Activated CD8-positive, alpha-beta memory T cell treated with anti-CD3 and anti-CD28 coated beads for 48 hours (primary cell): ENCODE measurements at places on chromosomes 11 and 22.

DNA sequence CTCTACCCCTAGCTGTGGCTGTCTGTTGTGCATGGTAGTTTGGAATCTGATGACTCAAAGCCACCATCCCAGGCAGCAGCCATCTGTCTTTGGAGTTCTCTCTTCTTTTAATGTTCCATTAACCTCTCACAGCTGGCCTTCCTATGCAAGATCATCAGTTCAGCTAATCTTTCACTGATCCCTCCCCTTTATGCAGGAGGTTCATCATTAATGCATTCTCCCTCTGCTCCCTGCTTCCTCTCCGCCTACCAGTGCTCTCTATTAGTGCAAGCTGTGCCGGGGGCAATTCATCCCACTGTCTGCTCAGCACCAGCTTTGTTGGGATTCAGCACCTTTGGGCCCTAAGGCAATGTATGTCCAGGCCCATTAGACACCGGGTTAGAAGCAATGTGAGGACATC is 413.0 kb upstream of the LRRC4C start:
- DNase-seq = no peak

GRCh38 chr11:85867751-85868150 is 12.6 kb downstream of the CCDC83 start:
- no peak for DNase-seq

GRCh38 chr11:40054631-40055030 is 1404.8 kb downstream of the LRRC4C start:
- no peak for DNase-seq

- no peak for DNase-seq
Measured at GRCh38 chr22:38608992-38609750, 39.2 kb upstream of the DMC1 start.

- DNase-seq = no peak
Measured at GRCh38 chr11:23974051-23974450, 522.8 kb upstream of the LUZP2 start.

DNA sequence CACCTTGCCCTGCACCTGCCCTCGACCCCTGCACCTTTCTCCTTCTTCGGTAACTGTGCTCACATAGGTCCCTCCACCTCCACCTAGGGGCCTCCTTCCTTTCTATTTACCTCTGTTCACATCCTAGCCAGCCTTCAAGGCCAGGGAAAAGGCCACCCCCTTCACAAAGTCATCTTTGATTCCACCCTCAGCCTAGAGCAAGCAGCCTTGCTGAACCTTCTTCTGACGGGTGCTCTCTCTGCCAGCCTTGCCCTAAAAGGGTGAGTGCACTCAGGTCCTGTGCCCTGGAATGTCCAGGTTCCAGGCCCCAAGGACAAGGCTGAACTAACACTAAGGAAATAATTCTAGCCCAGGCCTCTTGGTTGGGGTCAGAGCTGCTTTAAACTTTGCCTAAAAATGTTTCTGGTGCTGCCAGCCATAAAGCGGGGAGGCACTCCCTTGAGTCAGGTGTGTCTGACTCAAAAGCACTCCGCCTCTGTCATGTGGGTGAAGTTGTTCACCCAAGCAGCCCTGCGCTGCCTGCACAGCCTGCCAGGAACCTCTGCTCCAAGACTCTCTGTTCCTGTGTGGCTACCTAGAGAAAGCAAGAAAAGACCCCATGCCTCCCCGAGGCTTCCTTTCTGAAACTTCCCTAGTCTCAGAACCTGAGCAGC is 9.2 kb upstream of the FAM83F start:
- DNase-seq = no peak

GRCh38 chr11:75598264-75598663 is 36.2 kb downstream of the SERPINH1 start:
- no peak for DNase-seq

DNA sequence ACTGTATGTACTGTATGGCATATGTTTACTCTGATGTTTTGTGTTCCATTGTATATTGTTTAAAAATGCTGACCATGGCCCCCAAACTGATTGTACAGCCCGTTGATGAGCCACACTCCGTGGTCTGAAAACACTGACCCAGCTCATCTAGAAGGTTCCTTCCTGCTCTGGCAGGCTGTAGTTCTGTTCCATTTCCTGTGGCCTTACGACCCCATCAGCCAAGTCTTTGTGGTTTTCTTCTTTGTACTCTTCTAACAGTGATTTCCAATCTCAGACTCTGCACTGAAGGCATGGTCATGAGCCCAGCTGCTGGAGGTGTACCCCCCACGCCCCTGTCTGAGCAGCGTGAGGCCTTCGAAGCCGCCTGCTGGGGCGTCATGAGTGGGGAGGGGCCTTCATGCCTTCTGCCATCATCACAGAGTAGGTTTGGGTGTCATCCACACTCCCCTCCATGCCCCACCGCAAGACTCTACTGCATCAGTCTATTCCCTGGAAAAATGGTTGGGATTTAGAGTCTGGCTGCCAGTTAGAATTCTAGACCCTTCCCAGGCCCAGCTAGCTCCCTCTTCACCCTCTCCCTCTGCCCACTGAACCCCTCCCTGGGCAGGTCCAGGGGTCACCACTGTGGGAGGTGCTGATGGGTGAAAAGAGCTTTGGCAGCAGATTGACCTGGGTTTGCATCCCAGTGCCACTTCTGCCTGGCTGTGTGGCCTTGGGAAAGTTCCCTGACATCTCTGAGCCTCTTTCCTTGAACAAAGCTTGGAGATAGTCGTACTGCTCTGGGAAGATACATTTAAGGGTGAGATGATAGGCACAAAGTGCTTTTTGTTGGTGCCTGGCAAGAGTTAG is 11.3 kb upstream of the C11orf96 start:
- no peak for DNase-seq

DNA sequence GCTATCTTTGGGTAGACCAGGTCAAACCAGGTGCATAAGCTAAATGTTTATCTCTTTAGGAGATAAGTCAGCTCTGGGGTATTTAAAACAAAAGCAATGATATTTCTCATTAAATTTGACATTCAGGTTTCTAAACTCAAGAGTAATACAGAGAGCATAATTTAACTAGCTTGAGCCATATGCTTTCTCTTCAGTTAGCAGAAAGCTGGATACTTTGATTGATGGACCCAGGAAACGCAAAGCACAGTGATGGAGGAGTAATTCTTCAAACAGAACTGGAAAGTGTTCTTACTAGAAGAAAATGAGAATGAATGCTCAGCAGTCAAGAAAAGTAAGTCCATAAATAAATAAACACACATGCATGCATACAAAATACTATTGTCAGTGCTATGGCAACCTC is 885.7 kb upstream of the RAG2 start:
- no peak for DNase-seq

DNA sequence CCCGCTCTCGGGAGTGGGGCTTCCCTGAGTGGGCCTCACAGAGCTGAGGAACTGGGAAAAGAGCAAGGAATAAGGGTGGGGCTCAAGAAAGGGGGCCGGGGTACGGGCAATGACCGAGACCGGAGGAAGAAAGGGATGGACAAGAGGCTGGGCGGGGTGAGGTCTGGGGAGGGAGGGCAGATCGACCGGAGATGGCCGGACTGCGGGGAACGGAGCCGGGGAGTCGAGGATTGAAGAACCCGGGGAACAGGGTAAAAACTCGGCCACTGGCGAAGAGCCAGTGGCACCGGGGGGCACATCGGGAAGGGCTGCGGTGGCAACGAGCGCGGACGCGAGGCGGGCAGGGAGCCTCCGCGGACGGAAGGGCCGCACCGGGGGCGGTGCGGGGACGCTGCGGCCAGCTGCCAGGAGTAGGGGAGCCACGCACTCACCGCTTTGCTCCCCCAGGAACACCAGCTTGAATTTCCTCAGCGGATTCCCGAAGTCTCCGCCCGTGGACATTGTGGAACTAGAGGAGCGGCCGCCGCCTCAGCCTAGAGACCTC is 667 bp downstream of the RAB6A start:
- DNase-seq = no peak

- no peak for DNase-seq
Measured at GRCh38 chr11:47105974-47106373, 70.7 kb downstream of the ARFGAP2 start.

DNA sequence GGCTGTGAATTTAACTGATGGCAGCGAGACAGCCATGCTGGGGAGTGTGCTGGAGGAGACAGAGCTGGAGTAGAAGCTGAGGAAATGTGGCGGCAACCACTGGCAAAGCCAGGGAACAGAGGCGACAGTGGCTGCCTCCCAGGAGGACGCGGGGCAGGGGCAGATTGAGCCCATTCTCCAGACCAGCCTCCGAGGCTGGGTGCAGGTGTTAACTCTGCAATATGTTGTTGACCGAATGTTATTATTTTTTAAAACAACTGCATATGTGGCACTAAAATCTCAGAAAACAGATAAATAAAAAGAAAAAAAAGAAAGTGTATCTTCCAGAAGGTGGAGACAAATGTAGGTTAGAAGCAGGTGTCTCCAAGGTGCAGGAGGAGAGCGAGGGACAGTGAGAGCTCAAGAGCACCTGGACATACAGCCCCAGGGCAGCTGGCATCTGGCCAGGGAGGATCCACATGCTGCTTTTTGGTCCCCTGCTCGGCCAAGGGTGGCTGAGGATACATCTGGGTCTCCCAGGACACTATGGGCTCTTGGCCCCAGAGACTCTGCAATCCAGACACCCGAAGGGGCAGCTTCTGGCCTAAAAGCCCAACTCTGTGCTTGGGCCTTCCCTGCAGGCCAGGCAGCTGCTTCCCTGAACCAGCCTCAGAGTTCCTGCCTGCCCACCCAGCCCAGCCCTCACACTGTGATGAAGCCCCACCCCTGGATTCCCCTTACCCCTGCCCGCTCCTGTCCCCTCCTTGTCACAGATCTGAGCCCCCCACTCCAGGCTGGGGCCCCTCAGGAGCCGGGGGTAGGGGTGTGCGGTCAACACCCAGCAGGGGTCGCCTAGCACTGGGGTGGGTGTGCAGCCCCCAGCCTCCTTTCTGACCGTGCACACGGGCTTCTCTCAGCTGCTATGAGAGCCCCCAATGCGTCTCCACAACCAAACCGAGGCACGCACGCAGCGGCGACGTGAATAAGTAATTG is 12.9 kb downstream of the RTN4R start:
- DNase-seq = no peak

- DNase-seq = no peak
Measured at GRCh38 chr11:112339566-112339965, 78.9 kb upstream of the PLET1 start.

- no peak for DNase-seq
Measured at GRCh38 chr11:81707881-81708280, 1025.8 kb downstream of the FAM181B start.

DNA sequence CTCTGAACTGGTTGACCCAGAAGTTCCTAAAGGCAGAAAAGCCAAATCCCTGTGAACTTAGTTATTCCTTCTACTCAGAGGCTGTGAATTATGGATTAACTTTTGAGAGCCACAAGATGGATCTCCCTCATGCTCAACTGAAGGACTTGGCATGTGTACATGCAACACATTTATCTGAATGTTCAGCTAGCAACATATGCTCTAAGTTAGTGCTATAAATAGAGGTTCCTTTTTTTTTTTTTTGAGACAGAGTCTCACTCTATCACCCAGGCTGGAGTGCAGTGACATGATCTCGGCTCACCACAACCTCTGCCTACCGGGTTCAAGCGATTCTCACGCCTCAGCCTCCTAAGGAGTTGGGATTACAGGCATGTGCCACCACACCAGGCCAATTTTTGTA is 40.1 kb downstream of the EIF4ENIF1 start:
- no peak for DNase-seq

DNA sequence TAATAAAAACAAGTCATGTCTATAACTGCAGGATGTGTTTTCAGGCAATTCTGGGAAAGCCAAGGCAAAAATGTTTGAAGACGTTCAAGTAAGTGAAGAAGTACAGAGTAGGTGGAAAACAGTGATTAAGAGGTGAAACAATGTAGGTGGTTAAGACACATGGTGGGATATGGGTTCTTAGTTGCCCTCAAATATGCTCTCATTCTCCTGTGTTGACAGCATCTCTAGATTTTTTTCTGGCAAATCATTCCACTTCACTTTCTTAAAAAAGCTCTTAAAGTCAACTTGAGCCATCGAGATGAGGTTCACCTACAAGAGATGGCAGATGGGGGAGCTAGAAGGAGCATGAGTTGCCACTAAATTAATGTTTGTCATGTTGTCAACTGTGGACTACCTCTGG is 1041.0 kb upstream of the CNTN5 start:
- no peak for DNase-seq

DNA sequence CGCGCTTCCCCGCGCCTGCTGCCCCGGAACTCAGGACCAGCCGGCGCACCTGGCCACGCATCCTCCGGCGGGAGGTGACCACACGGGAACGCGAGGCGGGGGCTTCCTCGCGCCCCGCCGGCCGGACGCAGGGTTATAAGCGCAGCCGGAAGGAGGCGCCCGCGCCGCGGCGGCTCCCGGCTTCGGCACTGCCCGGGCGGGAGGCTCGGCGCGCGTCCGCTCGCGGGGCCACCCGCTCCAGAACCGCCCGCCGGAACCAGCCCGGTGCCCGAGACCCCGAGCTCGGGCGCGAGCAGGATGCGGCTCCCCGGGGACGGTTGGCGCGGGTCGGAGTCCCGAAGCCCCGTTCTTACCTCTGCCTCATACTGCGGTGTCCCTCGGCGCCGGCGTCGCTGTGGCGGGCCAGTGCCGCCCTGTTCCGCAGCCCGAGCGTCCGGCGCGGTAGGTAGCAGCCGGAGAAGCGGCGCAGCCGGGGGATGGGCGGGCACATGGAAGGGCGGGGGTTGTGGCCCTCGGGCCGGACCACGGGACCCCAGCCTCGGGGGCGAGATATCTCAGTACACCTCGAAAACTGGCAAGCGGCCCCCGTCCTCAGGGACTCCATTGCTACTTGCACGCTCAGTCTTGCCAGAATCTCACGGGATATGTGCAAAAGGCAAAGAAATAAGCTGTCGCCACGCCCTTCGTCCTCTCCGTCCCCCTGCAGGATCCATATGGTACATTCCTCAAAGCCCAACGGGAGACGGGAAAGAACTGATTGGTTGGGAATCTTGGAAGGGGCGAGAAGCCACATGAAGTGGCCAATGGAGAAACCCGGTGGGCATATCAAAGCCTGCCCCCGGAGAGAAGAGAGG is 23.1 kb downstream of the MICAL3 start:
- DNase-seq = peak; percentile 56

- no peak for DNase-seq
Measured at GRCh38 chr11:106159836-106160235, 82.4 kb downstream of the AASDHPPT start.

GRCh38 chr22:21054046-21054713 is 8.4 kb downstream of the LRRC74B start:
- no peak for DNase-seq

DNA sequence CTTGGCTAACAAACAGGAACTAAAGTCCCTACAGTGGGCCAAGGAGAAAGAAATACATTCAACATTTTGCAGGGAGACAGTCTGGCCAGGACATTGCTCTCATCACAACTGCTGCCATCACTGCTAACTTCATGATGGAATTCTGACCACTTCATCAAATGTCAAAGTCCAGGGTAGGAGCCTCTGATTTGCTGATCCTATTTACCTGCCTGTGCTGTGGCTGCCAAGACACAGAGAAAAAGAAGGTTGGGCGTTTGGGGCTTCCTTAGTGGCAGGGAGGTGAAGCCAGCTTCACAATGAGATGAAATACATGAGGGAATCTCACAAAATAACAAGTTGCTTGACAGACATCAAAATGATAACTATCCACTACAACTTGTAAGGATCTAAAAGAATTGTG is 343.9 kb upstream of the CADM1 start:
- DNase-seq = no peak

- DNase-seq = no peak
Measured at GRCh38 chr11:31643857-31644256, 134.3 kb downstream of the ELP4 start.

GRCh38 chr11:7057641-7058040 is 31.2 kb upstream of the RBMXL2 start:
- no peak for DNase-seq
